RPMI7951 (cell line): ENCODE measurements at places on chromosomes 6 and 20. TPM values are rescaled to one million over a fixed set of nuclear protein-coding genes. Genes with fewer than 3 reads are reported as not detected.

- DNase-seq: peak; percentile 77
These were observed 5.9 kb downstream of the C6orf58 start for GRCh38 chr6:127582777-127583462.

GRCh38 chr6:129015721-129016120, 132.8 kb downstream of the LAMA2 start:
- DNase-seq: no peak

- no peak for DNase-seq
These were observed 161.1 kb downstream of the FOXA2 start for GRCh38 chr20:22423190-22423832.

DNA sequence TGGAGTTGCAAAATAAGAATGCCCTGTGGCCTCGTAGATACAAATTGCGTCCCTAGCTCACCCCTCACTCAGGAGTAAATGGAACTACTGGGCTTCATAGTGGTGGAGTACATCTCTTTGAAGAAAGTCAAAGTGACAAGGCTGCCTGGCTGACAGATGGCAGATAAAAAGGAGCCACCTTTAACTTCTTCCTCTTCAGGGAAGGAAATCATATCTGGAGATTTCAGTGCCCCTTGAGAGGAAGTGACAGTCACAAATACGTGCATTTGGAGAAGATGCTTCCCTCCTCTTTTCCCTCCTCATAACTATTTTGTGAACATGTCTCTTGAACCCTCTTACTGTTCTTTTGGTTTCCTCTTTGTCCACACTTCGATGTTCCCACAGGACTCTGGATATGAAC, 43.2 kb downstream of the PPP1R3G start:
- no peak for DNase-seq

GRCh38 chr6:5850848-5851255, 155.9 kb downstream of the NRN1 start:
- no peak for DNase-seq

GRCh38 chr6:31227143-31227542, 44.7 kb downstream of the HLA-C start:
- DNase-seq: peak; percentile 15

- DNase-seq: peak; percentile 91
These were observed 168.5 kb upstream of the AKAP12 start for GRCh38 chr6:151071295-151071694.

HLA-DRB5 gene
- total RNA-seq: not detected in 2 replicates

RNGTT gene
- total RNA-seq: 25.3 and 25.7 TPM in 2 replicates

TFAP2B gene
- not detected in 2 replicates for total RNA-seq

FAM135A gene
- total RNA-seq: 6.8 and 10.3 TPM in 2 replicates

SMOC2 gene
- total RNA-seq: not detected in 2 replicates

HLA-DPA1 gene
- 4.4 and 10.0 TPM in 2 replicates for total RNA-seq

MICB gene
- 31.0 and 34.4 TPM in 2 replicates for total RNA-seq
